ENCODE measurements at places on chromosomes 16 and 17. TPM values are rescaled to one million over a fixed set of nuclear protein-coding genes. Genes with fewer than 3 reads are reported as not detected.

Gene HAGH
- total RNA-seq, result 34.4 TPM

Gene HOXB5
- total RNA-seq, result not detected

Gene KRT222
- not detected for total RNA-seq

Gene NPIPA8
- total RNA-seq, result 7.0 TPM

Gene HS3ST6
- total RNA-seq, result not detected

Gene SCGB1C2
- not detected for total RNA-seq

Gene NPIPB9
- 2.3 TPM for total RNA-seq

Gene SLC52A1
- 0.32 TPM for total RNA-seq

Gene BAIAP2
- 6.3 TPM for total RNA-seq

Gene TPPP3
- total RNA-seq, result not detected

Gene PMP22
- 0.38 TPM for total RNA-seq

Gene CCL5
- 455 TPM for total RNA-seq

Gene SLC16A13
- 10.1 TPM for total RNA-seq

Gene EIF3C
- total RNA-seq, result 795 TPM

Gene B4GALNT2
- total RNA-seq, result not detected

Gene SULT1A1
- total RNA-seq, result 8.7 TPM

Gene SLC4A1
- not detected for total RNA-seq

Gene TP53TG3C
- total RNA-seq, result not detected

Gene PTGES3L
- total RNA-seq, result 0.63 TPM

Gene TAOK1
- total RNA-seq, result 34.8 TPM

Gene C16orf87
- 21.6 TPM for total RNA-seq

Gene EVPLL
- total RNA-seq, result not detected

Gene CMTM1
- 8.8 TPM for total RNA-seq

Gene GJC1
- total RNA-seq, result 8.6 TPM

Gene KRTAP3-2
- not detected for total RNA-seq

Gene KRTAP17-1
- not detected for total RNA-seq

Gene LPO
- total RNA-seq, result not detected

Gene SEPTIN1
- total RNA-seq, result 186 TPM

Gene KCNAB3
- 6.7 TPM for total RNA-seq

Gene TBC1D28
- not detected for total RNA-seq

Gene ANKRD40CL
- not detected for total RNA-seq

Gene MYO1D
- total RNA-seq, result 12.5 TPM

Gene ITGA3
- 8.2 TPM for total RNA-seq

Gene NKD1
- 1.9 TPM for total RNA-seq

Gene MARVELD3
- not detected for total RNA-seq

Gene CEP112
- total RNA-seq, result 2.8 TPM

Gene SLC2A4
- total RNA-seq, result 0.11 TPM

Gene KRT13
- total RNA-seq, result not detected

Gene IGFALS
- total RNA-seq, result not detected

Gene SLC13A2
- total RNA-seq, result not detected

Gene DNAI2
- 0.70 TPM for total RNA-seq

Gene SARM1
- 34.8 TPM for total RNA-seq

Gene KCNG4
- total RNA-seq, result not detected

Gene DNAAF1
- 0.25 TPM for total RNA-seq

Gene MEIOB
- not detected for total RNA-seq

Gene PRSS21
- 11.1 TPM for total RNA-seq
